Left ventricle myocardium superior (tissue), 1 donor: ENCODE measurements at places on chromosomes 13 and 19.
A peak's percentile ranks its signal among the peaks of the same experiment; 100 is the strongest.

DNA sequence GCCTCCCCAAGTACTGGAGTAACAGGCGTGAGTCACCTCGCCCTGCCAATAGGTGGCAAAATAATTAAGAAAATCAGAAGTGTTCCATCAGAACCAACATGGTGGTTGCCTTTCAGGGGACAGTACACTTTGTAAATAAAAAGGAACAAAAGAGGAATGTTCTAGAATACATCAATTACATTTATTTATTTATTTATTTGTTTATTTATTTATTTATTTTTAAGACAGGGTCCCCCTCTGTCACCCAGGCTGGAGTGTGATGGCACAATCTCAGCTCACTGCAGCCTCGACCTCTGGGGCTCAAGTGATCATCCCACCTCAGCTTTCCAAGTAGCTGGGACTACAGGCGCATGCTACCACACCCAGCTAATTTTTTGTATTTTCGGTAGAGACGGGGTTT lies 12.9 kb upstream of the TYROBP start:
- no peak for DNase-seq

GRCh38 chr13:39282400-39282972 lies 244.2 kb downstream of the NHLRC3 start:
- DNase-seq = no peak

DNA sequence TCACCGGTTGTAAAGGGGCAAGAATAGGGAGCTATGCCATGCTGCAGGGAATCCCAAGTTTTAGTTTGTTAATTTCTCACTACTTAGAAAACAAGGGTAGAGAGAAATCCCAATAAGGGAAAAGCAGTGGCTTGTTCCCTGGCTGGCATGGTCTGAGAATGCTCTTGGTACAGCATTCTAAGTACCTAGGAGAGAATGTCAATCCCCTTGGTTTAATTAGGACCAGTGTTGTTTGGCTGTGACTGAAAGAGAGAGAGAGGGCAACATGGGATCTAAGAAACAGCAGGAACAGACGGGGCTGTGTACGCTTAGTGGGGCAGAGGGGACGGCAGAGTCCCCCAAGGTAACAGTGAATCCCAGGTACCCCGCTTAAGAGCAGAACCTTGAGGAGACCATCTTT lies 228.8 kb downstream of the PCDH9 start:
- no peak for DNase-seq

GRCh38 chr13:75901501-75901900 lies 265.4 kb downstream of the LMO7 start:
- peak; percentile 39 for DNase-seq

- peak; percentile 84 for DNase-seq
Measured at GRCh38 chr19:11420429-11421370, 1.6 kb upstream of the RGL3 start.

DNA sequence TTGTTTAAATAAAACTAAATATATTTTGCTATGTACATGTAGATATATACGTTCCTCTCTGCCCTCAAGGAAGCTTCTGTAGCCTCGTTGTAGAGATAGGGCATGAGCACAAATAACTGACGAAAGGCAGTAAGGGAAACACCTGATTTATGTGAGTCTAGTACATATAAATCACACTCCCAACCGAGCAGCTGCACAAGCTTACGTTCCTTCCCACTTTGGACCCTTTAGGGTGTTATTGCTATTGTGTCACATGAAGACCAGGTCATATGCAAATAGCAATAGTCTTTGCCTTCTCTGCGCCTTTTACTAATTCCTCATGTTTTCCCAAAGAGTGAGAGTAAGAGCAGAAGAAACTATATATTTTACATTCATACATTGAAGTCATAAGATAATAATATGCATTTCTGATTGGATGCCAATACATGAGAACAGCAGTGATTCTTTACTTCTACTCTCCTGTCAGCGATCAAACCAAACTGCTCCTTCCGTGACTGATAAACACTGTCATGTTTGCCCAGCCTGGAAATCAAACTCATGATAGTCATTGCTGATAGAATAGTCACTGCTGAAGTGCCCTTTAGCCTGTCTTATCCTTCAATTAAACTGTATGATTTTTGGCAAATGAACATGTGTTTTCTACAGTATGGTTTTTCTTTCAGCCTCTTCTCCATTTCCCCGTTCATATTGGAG lies 127.2 kb upstream of the MAB21L1 start:
- no peak for DNase-seq

DNA sequence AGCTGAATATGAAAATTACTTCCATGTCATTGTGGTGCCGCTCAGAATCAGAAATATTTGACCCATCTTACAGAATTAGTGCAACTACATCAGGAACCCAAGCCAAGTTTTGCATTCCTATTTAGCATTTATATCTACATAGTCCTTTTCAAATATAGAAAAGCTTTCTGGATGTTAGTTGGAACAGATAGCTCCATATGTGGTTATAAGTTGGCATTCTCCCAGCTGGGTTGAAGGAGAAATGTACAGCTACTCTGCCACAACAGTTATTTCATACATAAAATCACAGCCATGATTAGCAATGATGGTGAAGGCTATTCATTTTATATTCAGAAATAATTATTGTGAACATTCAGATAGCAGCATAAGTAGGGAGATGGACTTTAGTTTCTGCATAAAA lies 28.2 kb downstream of the HPN start:
- DNase-seq = no peak

GRCh38 chr13:44389876-44390275 lies 16.3 kb downstream of the SERP2 start:
- no peak for DNase-seq

GRCh38 chr13:53068585-53069520 lies 40.2 kb downstream of the OLFM4 start:
- DNase-seq = no peak

- DNase-seq = peak; percentile 60
Measured at GRCh38 chr19:3942790-3943409, 10.0 kb downstream of the NMRK2 start.
